ENCODE measurements at places on chromosomes 12 and 14. TPM values are rescaled to one million over a fixed set of nuclear protein-coding genes. Genes with fewer than 3 reads are reported as not detected.

PTHLH gene
- total RNA-seq: 21.7 TPM

GUCY2C gene
- not detected for total RNA-seq

DIABLO gene
- 73.8 TPM for total RNA-seq

OTUB2 gene
- total RNA-seq: 1.4 TPM

HOXC6 gene
- 2.7 TPM for total RNA-seq
